Hypothalamus (tissue), 51 donors: ENCODE measurements at places on chromosomes 11 and 22.

GRCh38 chr11:45651156-45651555 is 14.3 kb downstream of the CHST1 start:
- no peak for DNase-seq

DNA sequence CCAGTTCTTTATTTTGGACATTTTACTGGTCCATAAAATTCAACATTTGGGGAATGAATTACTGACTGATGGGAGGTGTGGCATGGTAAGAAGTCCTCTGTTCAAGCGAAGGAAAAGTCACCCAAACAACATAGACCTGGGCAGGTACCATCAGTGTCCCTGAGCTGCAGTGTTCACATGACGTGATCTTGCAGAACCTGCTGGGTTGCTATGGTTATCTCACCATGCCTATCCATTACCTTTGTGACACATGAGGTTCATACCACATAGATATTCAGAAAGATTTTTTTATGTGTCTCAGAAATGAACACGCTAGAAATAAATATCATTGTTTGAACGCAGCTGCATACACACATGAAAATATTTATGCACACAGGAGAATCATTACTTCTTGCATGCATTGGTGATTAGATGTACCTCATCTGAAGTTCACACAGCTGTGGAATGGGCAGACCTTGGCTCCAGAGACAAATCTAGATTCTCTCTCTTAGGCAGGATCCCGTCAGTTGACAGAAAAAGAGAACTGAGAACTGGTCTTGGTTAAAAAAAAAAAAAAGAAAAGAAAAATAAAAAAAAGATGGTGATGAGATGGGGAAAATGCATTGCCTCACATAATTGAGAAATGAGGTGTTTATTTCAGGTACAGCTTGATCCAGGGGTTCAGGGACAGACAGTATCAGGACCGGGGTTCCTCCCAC is 21.4 kb upstream of the RCN1 start:
- no peak for DNase-seq

GRCh38 chr11:33690290-33691065 is 10.1 kb downstream of the C11orf91 start:
- DNase-seq = peak; percentile 53

GRCh38 chr11:10387206-10388083 is 67.6 kb upstream of the AMPD3 start:
- DNase-seq = no peak

- no peak for DNase-seq
These were observed 69.2 kb downstream of the ISX start for GRCh38 chr22:35135165-35135564.

DNA sequence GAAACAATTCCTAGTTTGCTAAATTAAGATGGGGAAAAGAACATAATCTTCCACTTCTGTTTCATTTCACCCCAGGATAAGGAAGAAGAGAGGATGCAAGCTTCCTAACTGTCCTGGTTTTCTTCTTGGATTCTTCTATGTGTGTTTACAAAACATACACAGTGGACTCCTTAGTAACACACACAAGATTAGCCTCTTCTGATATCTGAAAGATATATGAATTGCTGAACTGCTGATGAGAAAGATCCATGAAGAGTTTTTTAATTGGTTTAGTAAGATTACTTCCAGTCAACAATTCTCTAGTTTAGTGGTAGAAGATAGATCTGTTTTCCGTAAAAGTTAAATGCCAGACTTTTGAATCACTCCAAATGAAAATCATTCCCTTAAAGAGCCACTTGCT is 86.8 kb downstream of the WT1 start:
- no peak for DNase-seq

- peak; percentile 31 for DNase-seq
These were observed 215.0 kb upstream of the E2F8 start for GRCh38 chr11:19455731-19456130.

DNA sequence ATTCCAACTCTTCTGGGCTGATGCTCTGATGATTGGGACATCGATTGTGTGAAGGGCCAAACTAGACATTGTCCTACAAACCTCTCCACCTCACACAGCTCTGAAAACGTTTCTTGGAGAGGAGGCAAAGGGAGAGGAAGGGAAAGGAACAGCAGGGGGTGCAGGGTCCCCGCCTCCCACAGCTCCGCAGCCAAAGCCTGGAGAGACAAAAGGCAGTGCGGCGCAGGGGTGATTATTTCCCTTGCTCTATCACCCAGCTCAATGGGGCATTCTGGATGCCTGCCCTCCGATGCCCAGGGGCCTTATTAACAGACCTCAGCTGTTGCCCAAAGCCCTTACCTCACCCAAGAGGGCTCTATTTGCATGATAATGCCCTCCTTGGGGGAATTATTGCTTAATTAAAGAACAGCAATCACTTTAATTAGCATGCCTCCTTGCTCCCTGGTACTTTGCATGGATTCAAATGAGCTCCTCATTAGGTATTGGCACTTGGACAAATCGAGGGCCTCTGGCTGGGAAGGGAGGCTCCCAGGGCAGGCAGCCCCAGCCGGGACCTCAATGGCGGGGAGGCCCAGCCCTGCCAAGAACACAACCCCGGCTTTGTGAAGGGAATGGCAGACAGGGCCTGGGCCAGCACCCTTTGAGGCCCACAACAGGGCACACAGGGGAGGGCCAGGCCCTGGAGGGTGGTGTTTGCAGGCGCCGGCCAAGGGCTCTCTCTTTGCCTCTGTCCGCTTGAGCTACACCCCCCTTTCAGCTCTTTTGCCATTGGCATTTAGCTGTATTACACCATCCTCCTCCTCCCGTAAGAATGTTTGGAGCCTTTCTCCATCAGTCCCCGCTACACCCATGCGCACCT is 19.8 kb upstream of the CDON start:
- no peak for DNase-seq
